Esophagus (tissue), 2 donors: ENCODE measurements at places on chromosomes 16 and 17. TPM values are rescaled to one million over a fixed set of nuclear protein-coding genes. Genes with fewer than 3 reads are reported as not detected.

TSPOAP1 gene
- 14.9 TPM for polyA plus RNA-seq

KREMEN2 gene
- polyA plus RNA-seq: 1.8 TPM

ATP2A1 gene
- polyA plus RNA-seq: 0.25 TPM

C16orf96 gene
- 0.04 TPM for polyA plus RNA-seq

USP6 gene
- 0.04 TPM for polyA plus RNA-seq

MYH8 gene
- not detected for polyA plus RNA-seq

HIC1 gene
- 1.6 TPM for polyA plus RNA-seq

PAM16 gene
- 86.1 TPM for polyA plus RNA-seq

PYY gene
- polyA plus RNA-seq: not detected

SUPT6H gene
- 29.2 TPM for polyA plus RNA-seq

LGALS9B gene
- 7.6 TPM for polyA plus RNA-seq

SLC12A3 gene
- polyA plus RNA-seq: 0.04 TPM

TEKT3 gene
- polyA plus RNA-seq: 0.21 TPM

HSD17B2 gene
- polyA plus RNA-seq: 9.5 TPM

CACNA1G gene
- 0.13 TPM for polyA plus RNA-seq

HCRT gene
- not detected for polyA plus RNA-seq

IKZF3 gene
- polyA plus RNA-seq: 0.52 TPM

STRADA gene
- 15.5 TPM for polyA plus RNA-seq

ALDH3A1 gene
- polyA plus RNA-seq: 673 TPM

PRAC1 gene
- polyA plus RNA-seq: 0.63 TPM

KRT36 gene
- polyA plus RNA-seq: 0.10 TPM

EVPLL gene
- polyA plus RNA-seq: 14.4 TPM

BCO1 gene
- 0.16 TPM for polyA plus RNA-seq
